ENCODE measurements at places on chromosomes 1 and 21.

DNA sequence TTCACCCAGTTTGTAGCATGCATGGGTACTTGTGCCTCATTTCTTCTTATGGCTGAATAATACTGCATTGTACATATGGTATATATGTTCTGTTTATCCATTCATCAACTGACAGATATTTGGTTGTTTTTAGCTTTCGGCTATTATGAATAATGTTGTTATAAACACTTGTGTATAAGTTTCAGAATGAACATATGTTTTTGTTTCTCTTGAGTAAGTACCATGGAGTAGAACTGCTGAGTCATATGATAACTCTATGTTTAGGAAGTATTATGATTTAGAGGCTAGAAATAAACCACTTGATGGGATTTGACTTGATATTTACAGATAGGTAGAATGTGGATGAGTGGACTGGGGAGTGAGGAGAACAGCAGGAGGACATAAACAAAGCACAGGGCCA, 48.6 kb downstream of the WNT2B start:
- no peak for DNase-seq

DNA sequence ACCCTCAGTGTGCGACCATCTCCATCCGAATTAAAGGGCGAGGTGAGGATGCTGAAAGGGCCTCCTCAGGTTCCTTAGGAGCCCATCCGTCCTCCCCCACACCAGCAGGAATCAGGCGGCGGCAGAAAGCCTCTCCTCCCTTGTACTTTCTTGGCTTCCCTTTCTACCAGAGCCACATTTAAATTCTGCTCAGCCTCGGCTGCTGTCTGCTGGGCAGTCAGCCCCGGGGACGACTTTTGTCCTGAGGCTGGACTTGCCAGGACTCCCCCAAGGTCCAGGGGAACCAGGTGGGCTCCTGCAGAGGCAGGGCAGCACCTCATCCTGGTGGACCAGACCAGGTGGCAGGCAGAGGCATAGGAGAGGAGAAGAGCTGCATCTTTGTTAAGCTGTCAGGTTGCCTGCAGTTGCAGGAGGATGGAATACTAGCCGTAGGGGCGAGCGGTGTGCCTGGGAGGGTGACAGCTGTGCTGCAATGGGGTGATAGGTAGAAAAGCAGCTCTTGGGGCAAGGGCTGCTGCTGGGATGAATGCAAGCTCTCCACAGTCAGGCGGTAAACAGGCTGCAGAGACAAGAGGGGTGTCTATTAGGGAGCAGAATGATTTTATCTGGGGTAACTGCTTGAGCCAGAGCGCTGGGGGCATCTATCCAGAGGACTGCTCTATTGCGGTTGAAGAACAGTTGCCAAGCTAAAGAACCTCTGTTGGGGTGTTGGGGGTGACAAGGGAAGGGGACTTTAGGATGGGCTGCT, 46.2 kb upstream of the WASF2 start:
- DNase-seq: no peak

GRCh38 chr1:225689882-225690459, 37.0 kb upstream of the ENAH start:
- DNase-seq: no peak

DNA sequence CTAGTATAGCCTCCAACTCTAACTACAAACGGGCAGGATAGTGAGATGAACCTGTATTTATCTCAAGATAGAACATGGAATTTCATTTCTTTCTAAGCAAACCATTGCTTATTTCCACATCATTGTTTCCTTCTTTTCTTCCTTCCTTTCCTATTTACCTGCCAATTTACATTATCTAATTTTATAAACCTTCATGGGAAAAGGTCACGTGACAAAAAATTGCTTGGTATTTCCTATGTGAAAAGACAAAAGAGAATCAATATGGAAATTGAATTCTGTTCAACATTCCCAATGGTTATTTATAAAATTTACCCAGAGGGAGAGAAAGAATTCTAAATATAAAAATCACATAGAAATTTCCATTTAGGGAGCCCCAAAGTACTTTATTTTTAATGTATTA, 22.4 kb upstream of the RBM15 start:
- no peak for DNase-seq

GRCh38 chr1:185137896-185138545, 18.7 kb downstream of the TRMT1L start:
- DNase-seq: no peak

GRCh38 chr1:65423884-65424572, 3.6 kb downstream of the LEPR start:
- DNase-seq: no peak

- no peak for DNase-seq
Measured at GRCh38 chr21:42784276-42784675, 95.1 kb downstream of the WDR4 start.

GRCh38 chr1:22893292-22893691, 79.4 kb downstream of the LACTBL1 start:
- DNase-seq: no peak

DNA sequence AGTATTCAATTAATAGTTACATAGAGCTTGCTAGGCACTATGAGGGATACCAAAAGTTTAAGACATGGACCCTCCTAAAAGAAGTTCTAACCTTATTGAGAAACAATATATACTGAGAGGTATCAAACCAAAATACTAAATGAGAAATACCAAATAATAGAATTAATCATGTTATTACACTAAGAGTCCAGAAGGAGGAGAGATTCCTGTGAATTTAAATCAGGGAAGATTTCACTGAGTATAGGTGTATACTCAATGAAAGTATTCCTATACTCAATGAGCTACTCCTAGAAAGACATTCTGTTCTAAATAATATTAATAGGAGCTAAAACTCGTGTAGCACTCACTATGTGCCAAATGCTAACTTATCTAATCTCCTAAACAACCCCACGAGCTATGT, 9.4 kb downstream of the CR1L start:
- no peak for DNase-seq

GRCh38 chr1:30693822-30694221, 29.6 kb downstream of the MATN1 start:
- DNase-seq: no peak

GRCh38 chr1:20483833-20484518, 2.0 kb downstream of the CAMK2N1 start:
- peak; percentile 64 for DNase-seq

DNA sequence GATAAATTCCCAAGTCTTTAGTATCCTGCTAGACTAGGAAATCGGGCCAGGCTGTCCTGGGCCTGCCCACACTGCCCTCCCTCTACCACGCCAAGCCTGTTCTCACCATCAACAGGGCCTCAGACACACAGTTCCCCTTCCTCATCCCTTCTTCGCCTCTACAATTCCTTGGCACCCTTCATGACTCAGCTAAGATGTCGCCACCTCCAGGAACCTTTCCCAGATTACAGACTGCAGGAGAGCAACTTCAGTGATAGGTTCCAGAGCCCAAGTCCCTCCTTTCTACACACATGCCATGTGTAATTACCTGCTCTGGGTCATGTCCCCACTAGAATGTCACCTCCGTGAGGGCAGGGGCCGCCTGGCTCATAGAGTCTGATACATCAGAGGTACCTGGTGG, 3.3 kb downstream of the RIMS3 start:
- DNase-seq: no peak

- no peak for DNase-seq
Measured at GRCh38 chr1:214913966-214914365, 168.6 kb upstream of the KCNK2 start.

- no peak for DNase-seq
Measured at GRCh38 chr1:27052527-27052926, 39.9 kb upstream of the TENT5B start.

DNA sequence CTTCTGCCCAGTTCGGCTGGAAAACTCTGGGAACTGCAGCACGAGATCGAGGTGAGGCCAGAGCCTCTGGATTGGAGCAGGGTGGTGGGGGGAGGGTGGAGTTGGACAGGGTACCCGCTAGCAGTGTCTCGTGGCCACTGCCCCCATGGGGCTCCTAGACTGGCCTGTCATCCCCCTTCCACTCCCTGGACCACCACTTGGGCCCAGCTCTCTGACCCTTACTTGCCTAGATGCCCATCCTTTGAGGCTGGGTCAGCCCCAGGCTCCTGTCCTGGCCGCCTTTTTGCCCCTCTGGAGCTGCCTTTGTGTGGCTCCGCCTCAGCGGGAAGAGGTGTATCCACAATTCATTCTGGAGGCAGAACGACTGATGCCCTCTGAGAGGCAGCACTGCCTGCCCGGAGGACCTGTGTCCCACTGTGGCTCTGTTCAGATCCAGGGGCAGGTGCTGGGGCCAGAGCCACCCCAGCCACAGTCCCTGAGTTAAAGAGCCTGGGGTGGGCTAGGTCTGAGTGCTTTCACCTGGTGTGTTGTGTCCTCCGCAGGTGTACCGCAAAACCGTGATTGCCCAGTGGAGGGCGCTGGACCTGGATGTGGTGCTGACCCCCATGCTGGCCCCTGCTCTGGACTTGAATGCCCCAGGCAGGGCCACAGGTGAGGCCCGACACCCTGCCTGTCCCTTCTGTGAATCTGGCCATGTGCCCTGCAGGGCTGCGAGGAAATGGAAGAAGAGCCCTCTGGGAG, 17.7 kb downstream of the FAAH start:
- DNase-seq: no peak

DNA sequence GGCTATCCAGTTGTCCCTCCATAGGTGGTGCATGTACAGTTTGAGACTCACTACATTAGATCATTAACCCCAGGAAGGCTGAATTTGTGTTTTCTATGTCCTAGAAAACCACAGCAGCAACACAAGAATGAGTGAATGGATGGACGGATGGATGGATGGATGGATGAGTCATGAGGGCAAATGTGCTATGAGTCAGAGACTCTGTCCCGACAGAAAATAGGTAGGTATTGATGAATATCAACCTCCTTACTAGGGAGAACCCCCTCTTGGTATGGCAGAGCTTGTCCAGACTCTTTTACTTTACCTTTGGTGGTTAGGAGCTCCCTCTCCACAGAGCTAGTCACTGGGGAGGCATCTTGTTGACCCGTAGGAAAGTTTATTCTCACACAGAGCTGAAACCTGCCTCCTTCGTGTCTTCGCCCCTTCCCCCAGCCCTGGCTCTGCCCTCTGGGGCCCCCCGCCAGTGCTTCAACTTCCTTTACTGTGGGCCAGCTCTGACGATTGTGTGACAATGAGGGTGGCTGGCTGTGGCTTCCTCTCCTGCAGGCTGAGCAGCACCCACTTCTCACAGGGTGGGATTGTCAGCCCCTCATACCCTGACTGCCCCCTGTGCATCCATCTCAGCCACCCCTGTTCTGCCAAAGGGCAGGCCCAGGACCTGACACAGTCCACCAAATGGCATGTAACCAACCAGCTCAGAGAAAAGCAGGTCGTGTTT, 145.2 kb downstream of the FOXD2 start:
- DNase-seq: peak; percentile 37

DNA sequence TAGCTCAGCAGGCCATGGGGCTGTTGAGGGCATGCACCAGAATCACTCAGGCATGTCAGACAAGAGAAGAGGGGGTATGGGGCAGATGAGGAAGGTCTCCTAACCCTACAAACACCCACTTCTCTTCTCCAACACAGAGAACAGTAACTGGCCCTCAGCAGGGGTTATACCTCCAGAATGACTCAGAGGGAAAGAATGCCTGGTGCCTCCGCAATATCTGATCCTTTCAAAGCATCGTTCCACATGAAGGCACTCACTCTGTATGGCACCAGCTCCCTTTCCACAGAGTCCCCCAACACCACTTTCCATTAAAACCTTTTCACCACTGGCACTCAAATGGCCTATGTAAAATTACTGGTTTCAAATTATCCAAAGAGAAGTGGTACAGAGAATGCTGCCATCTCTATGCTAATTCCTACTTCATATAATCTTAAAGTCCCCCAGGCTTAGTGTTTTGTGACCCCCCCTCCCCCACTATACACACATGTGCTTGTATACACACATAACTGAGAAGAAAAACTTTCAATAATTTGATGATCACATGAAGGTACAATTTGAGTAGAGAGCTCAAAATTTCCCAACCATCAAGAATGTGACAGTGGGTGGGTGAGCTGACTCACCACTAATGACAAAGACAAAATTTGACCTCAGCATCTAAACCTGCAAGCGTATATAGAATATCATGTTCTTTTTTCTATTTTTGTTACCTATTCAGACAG, 91.5 kb downstream of the SIPA1L2 start:
- no peak for DNase-seq

DNA sequence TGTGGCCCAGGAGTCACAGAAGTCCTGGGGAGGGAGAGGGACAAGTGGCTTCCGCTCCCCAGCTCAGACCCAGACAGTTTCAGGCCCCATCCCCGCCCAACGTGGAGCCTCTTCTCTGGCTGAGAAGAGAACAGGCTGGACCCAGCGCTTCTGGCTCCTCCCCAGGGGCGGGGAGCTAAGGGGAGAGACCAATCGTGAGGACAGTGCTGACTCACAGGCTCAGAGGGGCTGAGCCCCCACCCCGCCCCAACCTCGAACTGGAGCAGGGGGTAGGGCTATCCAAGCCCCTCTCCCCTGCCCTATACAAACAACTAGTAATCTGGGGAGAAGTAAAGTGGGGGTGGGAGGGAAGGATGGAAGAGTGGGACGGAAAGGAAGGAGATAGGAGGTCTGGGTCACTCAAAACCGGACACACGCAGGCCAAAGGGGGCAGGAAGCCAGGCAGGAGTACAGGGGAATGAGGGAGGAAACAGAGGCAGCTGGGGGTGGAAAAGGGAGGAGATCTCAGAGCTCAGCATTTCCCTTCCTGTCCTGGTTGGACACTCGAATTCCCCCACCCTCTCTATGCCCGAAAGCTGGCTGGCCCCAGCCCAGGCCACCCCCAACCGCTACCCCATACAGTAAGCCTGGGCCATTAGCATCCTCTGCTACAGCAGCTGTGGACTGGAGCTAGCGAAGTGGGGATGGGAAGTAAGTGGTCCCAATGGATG, at the start of gene SHC1:
SHC1 (minus strand) TSS at position 117 of the 710 bp plus-strand sequence. CDS start 221 bp downstream, outside the sequence.
- DNase-seq: no peak

DNA sequence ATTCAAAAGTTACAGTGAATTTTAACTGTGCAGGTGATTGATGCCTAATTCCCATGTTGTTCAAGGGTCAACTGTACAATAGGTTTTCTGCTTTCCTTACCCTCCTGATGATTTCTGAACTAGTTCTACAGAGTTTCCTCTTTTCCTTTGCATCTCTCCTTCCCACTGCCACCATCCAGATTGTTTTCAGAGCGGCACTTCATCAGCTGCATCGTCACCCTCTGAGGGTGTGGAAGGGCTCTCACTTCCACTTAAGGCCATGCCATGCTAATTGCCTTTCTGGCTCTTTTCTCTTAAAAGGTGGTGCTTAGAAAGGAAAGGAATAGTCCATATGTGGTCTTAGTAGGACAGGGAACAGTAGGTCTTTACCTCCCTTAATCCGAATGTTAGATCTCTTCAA, 39.1 kb downstream of the DISC1 start:
- no peak for DNase-seq

DNA sequence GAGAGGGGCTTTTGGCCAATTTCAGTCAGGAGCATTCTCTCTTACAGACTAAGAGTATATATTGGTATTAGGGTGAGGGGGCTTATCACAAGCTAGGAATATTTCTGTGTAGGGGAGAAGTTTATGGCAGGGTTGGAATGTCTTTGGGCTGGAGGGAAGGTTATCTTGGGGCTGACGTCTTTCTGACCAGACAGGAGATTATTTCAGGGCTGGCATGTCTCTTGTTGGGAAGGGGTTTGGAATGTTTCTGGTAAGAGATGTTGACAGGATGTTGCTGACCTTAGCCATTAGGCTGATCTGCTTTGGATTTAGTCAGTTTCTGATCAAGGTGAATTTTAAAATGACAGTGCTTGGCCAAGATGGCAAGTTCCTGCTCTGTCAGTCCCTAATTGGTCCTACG, 17.8 kb upstream of the HSD3B1 start:
- DNase-seq: no peak
